GM23338 (cell line): ENCODE measurements at places on chromosomes 4 and X.

GRCh38 chr4:168306476-168306875 lies 12.1 kb downstream of the DDX60 start:
- DNase-seq: no peak

DNA sequence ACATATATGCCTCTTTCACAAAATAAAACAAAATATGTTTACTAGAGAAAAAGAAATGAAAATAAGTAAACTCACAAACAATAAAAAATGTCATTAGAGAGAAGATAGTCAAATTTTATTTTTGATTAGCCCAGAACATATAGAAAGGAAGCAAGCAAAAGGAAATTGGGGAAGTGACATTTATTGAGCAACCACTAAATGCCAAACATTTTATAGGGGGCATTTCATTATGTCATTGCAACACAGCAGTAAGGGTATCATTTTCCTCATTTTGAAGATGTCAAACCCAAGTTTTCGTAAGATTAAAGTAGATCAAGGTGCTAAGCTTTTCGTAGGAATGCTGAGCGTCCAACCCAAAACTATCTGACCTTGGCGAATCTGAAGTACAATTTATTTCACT lies 1331.5 kb upstream of the PABPC4L start:
- no peak for DNase-seq

DNA sequence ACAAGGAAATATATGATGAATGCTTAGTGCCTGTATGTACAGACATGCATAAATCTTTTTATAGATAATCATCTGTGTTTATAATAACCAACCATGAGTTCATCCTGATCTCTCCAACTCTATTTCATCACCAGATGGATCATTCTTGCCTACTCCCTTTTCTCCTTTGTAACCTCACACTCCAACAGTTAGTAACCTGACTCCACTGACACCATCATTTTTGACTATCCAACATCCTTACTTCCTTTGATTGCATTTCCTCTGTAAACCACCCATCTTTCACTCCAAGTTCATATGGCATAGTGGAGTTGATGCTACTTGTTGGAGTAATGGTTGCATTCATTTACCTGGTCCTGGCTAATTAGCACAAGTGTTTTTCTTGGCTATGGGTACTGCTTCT lies 170.6 kb downstream of the ZNF330 start:
- DNase-seq: no peak

DNA sequence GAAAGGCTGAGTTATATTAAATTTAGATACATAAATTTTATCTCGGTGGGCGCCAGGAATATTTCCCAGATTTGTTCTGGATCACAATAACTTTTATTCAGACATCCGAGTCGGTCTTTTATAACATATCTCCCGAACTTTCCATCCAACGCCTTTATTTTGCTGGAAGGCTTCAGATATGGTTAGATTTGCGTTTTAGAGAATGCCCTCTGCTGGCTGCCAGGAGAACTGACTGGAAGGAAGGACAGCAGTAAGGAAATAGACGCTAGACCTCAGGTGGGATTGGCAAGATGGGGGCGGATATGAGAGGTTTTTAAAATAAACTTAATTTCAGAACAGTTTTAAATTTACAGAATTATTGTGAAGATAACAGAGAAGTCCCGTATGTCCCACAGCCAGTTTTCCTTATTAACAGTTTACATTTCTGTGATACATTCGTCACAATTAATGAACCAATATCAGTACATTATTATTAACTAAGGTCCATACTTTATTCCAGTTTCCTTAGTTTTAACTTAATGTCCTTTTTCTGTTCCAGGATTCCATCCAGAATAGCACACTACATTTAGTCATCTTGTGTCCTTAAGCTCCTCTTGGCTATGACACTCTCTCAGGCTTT lies 4.6 kb upstream of the KANTR start:
- DNase-seq: peak; percentile 62

DNA sequence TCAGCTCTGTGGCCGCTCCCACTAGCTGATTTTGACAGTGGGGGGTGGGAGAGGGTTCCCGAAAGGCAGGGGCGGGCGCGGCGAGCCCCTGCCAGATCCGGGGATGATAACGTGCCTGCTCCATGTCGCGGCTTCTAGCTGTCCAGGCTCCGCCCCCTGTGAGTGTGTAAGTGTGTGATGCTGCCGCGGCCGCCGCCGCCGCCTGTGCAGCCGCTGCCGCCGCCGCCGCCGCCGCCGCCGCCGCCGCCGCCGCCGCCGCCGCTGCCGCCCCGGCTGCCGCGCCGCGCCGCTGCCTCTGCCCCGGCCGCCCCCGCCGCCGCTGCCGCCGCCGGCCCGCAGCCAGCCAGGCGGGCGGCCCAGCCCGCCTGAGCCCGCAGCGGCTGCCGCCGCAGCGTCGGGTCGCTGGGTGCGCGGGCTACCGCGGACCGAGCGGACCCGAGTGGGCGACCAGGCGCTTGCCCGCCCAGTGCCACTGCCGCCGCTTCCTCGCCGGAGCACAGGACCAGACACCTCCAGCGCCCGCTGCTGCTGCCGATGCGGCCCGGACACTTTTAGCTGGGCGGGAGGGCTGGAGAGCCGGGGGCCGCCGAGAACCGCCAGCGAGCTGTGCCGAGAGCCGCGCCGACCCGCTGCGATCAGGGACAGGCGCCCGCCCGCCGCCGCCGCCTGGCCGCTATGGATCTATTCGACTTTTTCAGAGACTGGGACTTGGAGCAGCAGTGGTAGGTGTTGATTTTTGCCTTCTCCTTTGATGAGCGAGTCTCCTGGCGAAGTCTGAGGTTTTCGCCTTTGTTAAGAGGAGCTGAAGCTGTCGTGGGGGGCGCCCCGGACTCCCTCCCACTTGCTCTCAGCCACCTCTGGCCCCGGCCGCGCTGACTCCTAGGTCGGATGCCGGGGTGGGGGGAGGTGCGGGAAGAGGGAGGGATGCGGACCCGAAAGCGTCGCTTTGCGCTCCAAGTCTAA lies at the start of gene AFF2:
Gene AFF2 (plus strand): TSS at position 195 of the 963 bp plus-strand sequence. CDS start 481 bp downstream, at position 676.
- DNase-seq: peak; percentile 55

DNA sequence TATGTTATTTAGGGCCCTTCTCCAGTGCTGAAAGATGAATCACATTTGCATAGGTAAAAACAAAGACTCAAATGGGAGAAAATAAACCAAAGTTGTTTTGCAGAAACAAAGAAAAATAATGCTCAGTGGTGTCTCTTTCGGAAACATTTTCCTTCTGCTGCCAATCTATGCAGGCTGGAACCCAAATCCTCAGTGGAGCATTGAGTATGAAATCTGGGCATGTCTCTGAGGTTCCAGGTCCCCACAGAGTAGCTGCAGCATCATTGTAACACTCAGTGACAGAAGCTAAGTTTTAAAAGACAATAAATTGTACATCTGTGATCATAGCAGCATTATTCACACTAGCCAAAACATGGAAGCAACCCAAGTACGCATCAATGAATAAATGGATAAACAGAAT lies 303.6 kb downstream of the FBXW7 start:
- DNase-seq: no peak

GRCh38 chr4:127141856-127142255 lies 490.9 kb upstream of the INTU start:
- no peak for DNase-seq

DNA sequence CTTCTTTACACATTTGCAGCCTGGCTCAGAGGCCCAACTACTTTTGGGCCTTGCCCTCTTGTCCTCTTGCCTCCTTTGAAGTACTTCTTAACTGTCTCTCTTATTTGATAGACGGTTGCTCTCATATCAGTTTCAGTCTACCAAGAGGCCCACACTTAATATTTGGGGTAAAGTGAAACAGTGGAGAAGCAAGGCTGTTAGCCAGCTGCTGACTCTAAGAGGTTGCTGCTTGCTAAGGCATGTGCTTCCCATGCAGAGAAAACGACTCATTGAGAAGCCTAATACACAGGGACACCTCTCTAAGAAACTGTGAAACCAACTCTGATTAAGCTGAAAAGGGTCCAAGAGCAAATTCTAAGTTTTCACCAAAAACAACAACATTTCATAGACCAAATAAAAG lies 94.6 kb downstream of the PPP3CA start:
- DNase-seq: no peak
